ENCODE measurements at places on chromosomes 12 and 14.

DNA sequence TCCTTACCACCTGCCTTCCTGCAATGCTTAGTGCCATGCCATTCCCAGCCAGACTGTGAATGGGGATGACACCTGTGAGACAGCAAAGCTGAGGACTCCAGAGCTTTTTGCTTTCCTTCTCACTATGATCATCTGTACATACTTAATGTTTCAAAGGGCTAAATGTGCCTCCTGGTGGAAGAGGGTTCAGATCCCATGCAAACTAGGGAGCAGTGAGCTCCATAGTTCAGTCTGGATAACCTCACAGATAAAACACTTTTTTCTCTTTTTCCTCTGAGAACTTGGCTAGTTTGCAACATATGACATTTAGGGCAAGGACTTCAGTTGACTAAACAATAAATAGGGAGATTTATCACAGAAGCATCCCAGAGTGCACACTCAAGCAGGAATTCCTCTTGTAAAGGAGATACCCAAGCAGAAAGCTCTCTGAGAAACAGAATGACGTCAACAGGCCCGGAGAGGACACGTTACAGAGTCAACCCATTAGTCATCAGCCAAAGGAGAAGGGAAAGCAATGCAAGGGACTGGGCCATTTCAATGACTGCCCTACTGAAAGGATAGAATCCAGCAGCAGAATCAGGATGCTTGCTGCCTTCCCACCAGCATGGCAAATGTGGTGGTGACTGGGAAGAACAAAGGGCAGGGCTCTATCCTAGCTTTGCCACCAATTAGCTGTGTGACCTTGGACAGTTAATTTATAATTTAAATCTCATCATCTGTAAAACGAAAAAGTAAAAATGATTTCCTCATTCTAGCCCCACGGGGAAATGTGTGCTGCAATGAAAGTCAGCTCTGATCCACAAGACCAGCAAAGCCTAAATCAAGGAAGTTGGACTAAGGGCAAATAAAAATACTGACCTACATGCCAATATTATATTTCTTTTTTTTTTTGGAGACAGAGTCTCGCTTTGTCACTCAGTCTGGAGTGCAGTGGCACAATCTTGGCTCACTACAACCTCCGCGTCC lies 80.8 kb upstream of the ACTN1 start:
- no peak for DNase-seq

DNA sequence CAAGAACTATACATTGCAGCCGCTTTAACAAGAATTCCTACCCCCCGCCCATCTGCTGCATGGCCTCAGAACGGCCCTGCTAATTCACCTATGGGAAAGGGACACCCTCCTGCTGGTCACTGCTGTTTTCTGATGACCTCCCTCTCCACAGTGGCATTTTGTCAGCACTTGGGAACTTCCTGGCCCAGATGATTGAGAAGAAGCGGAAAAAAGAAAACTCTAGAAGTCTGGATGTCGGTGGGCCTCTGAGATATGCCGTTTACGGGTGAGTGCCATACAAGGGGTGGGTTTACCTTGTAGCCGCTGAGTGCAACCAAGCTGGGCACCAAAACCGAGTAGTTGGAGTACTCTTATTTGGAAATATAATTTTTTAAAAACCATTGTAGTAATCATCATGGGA lies 2.7 kb downstream of the PXMP2 start:
- no peak for DNase-seq

DNA sequence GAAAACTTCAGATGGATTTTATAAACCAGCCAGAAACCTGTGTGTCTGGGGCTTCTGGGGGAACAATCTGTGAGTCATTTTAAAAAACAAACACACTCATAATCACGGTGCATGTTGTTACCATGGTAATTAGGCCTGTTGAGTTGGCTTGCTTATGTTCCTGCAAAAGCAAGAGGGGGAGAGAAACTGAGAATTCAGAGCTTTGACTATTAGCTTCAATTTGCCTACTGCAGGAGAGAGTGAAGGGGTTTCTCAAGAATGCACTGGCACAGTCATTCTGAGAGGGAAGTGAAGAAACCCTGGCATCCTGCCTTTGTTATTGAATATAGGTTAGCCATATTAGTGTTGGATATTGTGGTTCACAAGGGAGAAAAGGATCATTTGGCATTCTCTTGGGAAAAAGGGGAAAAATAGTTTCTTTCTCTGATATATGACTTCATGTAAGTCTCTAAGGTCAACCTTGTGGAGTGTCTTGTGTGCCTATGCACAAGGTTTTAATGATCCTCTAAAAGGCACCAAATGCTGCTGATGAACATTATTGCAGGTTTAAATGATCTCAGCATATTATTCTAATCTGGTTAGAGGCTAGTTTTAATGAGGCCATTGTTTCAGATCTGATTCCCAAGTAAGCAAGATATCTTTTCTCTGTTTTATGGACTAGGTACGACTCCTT lies 12.9 kb downstream of the GNG2 start:
- peak; percentile 87 for DNase-seq

DNA sequence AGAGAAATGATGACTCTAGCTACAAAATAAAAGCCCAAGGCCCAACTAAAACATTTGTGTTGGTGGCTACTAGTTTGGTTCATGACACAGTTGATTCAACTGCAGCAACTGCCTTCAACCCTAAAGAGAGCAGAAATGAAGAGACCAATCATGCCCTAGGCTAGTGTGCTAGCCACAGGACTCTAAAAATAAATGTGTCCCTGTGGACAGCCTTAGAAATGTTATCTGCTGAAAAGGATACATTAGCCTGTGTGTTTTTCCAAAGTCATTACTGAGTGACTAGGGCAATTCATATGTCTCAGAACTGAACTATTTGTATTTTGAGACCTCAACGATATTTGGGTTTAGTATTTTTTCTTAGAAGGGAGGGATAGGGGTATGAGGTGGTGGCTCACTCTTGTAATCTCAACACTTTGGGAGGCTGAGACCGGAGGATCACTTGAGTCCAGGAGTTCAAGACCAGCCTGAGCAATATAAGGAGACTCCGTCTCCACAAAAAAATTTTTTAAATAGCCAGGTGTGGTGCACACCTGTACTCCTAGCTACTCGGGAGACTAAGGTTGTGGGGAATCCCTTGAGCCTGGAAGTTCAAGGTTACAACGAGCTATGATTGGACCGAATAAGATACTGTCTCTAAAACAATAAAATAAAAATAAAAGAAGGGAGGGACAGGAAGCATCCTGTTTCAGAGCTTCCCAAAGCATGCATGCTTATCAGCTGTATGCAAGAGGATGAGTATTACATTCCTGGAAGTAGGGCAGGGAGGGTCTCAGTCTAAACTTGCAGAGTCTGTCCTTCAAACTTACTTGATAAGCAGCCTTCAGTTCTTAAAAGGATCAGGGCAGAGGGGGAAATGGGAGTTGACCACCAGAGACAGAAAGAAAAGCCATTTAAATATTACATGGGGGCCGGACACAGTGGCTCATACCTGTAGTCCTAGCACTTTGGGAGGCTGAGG lies 29.6 kb upstream of the NAP1L1 start:
- no peak for DNase-seq

GRCh38 chr12:27467641-27468040 lies 21.1 kb downstream of the SMCO2 start:
- no peak for DNase-seq

GRCh38 chr14:105087308-105087962 lies 22.2 kb upstream of the GPR132 start:
- no peak for DNase-seq

DNA sequence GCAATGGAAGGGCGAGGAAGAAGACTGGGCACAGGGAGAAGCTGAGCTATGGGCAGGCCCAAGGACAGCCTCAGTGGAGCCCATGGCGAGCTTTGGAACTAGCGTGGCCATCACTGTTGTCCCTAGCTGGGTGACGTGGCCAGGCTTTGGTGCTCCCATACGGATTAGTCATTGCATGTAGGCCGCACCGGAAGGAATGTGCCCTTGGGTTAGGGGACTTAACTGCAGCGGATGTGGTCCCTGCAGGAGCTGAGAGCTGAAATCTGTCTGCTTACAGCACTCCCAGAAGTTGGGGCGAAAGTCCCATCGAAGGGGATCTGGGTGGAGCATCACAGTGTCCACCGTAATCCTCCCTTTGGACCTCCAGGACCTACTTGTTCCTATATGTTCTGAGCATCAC lies 133.7 kb downstream of the PAPOLA start:
- DNase-seq: no peak

- no peak for DNase-seq
Observed at GRCh38 chr12:51926718-51927117, 19.4 kb downstream of the ACVRL1 start.

DNA sequence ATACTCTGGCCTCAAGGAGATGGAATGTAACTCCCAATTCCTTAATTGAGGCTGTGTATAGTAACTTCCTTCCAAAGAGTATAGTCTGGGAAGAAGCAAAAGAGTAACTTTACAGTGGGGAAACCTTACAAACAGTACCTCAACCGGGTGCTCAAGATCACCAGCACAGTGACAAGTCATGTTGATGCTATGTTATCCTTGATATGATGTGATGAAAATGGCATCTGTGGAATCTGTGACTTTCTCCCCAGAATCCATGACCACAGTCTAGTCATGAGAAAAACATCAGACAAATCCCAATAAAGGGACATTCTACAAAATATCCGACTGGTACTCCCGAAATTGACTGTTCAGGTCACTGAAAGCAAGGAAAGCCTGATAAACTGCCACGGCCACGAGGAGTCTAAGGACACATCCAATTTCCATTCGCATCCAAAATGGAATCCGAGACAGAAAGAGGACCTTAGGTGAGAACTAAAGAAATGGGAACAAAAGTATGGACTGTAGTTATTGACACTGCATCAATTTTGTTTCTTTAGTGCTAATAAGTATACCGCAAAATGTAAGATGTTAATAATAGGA lies 97.3 kb upstream of the FRMD6 start:
- DNase-seq: no peak

DNA sequence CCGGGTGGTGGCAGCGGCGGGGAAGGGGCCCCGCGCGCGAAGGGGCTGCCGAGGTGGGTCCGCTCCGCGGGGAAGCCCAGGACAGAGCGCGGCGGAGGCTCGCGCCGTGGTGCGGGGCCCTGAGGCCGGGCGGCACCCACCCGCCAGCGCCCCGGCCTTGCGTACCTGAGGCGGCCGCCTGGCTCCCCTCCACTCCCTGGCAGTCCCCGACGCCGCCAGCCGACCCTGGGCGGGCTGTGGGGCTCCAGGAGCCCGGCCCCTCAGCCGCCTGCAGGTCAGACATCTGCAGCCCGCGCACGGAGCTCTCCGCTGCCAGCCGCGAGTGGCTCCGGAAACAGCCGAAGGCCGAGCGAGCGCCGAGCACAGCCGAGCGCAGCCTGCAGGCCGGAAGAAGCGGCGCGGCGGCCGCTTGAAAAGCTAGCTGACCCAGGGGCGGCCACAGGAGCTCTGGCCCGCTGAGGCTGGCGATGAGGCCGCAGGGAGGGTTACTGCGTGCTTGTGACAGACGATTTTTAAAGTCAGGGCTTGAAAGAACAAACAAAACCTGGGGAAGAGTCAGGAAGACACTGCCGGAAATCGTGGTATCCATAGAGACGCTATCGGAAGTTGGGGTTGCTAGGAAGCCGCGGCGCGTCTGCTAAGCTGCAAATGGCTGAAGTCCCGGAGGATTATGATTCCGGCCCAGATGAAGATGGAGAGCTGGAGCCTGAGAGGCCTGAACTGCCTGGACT lies at the start of the genes SAMD15 and TMED8:
Gene SAMD15 (plus strand): TSS at position 609 of the 731 bp plus-strand sequence. CDS start 40 bp downstream, at position 649.
Gene TMED8 (minus strand): TSS at position 324 of the 731 bp plus-strand sequence. CDS start 41 bp downstream, at position 283.
- peak; percentile 51 for DNase-seq

DNA sequence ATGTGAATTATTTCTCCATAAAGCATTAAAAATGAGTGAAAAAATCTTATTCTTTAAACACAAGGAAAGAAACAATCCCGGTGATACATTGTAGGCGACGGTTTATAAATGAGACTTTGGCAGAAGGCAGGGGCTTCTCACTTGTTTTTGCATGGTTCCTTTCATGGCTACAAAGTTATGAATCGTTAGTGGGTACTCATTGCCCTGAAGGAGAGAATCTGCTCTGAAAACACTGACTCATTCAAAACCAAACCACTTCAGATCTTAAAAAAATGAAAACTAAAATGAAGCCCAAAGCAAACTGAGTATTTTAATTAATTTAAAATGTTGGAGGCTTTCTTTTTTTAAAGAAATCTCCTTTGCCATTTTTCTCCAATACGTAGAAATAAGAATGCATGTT lies 41.4 kb upstream of the AMIGO2 start:
- no peak for DNase-seq

DNA sequence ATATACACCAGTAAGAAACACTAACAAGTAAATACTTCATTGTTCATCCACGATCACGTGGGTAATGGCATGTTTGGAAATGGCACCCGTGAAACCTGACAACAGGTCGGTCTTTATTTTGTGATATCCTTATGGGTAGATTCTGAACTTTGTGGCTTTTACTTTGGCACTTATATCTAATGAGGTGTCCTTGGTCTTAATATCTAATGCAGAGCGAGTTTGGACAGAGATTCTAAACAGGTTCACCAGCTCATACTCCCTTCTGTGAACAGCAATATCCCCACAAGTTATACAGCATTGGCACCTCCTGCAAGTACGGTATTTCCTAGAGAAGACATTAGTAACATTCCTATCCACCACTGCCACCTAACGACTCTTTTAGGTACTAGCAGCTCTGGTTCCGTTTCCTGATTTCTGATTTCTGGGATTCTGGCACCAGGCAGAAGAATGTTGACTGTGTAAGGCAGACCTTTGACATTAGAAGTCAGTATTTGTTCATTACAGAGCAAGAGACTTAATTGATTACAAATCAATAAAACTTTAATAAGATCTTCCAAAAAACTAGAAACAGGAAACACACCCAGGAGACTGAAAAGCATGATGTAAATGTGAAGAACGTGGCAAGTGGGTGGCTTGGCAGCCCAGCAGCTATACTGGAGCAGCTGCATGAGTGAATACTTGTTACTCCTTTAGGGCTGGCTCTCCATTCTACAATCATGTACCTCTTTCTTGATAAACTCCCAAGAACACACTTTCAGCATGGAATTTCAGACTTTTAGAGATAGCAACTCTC lies 2.5 kb downstream of the ANG start:
- DNase-seq: no peak

- no peak for DNase-seq
Observed at GRCh38 chr12:11941606-11942337, 129.0 kb upstream of the BCL2L14 start.

GRCh38 chr12:95520816-95521215 lies 30.5 kb downstream of the USP44 start:
- no peak for DNase-seq

GRCh38 chr12:54142114-54142475 lies 46.7 kb downstream of the SMUG1 start:
- no peak for DNase-seq

- DNase-seq: no peak
Observed at GRCh38 chr12:75982979-75983660, 48.5 kb downstream of the PHLDA1 start.

DNA sequence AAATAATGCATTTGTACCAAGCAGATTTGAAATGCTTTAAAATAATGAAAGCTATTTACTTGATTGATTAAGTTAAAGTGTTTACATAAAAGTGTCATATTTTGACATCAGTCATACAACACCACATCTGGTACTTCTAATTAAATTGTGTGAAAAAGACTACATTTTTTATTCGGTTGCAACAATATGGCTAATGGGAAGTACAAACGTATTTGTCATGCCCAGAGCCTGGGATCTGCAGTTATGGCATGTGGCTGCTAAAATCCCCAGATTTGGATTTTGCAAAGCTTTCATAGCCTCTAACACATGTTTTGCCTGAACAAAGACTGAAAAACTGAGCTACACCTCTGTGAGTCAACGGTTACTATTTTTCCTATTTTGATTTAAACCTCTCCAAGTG lies 66.6 kb downstream of the LLPH start:
- no peak for DNase-seq
